GM18507 (cell line): ENCODE measurements at places on chromosomes 12 and 14.

GRCh38 chr12:62138527-62138926, 121.7 kb upstream of the USP15 start:
- DNase-seq: no peak

GRCh38 chr12:21773263-21773741, 1.2 kb downstream of the KCNJ8 start:
- DNase-seq: no peak

GRCh38 chr14:78202163-78202562, 32.0 kb downstream of the NRXN3 start:
- no peak for DNase-seq

DNA sequence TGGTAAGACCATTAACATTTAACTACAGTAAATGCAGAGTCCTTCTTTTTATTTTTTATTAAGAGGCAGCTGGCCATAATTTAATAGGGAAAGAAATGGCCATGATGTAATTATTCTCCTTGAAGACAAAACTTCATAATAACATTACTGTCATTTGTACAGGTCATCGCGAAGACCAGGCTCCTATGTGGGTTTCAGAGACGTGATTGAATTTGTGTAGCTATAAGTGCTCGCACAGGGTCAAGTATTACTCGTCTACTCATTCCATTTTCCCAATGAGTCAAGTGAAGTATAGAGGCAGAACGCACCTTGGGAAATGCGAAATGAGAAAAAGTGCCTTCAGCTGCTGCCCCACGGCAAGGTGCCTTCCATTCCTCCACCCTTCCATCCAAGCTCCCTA, 40.4 kb downstream of the EGLN3 start:
- no peak for DNase-seq

DNA sequence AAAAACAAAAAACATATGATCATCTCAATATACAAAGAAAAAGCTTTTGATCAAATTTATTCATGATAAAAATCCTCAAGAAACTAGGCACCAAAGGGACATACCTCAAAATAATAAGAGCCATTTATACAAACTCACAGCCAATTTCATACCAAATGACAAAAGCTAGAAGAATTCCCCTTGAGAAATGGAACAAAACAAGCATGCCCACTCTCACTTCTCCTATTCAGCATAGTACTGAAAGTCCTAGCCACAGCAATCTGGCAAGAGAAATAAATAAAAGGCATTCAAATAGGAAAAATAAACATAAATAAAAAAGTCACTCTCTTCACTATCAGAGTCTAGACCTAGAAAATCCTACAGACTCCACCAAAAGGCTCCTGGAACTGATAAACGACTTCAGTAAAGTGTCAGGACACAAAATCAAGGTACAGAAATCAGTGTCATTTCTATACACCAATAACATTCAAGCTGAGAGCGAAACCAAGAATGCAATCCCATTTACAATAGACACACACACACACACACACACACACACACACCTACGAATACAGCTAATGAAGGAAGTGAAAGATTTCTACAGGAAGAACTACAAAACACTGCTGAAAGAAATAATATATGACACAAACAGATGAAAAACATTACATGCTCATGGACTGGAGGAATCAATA, 1486.2 kb upstream of the SEL1L start:
- DNase-seq: no peak

DNA sequence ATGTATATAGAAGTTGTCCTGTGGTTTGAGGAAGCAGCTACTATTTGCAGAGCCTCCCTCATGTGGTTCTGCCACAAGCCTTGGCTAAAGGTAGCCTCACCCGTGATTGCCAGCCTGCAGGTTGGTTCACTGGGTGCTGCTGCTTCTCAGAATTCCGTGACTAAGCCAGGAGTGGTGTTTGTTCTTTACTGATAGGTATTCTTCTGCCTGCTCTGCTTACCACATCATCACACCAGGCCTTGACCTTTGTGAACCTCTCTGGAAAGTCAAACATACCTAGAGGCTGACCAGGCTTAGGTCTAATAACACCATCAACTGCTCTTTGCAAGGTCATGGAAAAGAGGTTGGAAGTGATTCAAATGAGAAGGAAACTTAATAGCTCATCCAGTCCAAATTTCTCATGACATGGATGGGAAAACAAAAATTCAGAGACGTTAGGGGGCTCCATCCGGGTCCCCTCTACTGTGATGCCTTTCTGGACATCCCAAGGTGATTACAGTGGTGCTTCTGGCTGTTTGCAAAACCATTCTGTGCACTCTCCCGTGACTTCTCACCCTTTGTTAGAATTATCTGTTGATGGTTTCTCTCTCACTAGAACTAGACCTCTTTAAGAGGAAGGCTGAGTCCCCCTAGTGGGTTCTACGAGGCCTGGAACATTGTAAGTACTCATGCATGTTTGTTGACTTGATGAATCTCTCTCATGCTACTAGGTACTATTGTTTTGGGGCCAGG, 8.5 kb upstream of the SOCS2 start:
- no peak for DNase-seq

DNA sequence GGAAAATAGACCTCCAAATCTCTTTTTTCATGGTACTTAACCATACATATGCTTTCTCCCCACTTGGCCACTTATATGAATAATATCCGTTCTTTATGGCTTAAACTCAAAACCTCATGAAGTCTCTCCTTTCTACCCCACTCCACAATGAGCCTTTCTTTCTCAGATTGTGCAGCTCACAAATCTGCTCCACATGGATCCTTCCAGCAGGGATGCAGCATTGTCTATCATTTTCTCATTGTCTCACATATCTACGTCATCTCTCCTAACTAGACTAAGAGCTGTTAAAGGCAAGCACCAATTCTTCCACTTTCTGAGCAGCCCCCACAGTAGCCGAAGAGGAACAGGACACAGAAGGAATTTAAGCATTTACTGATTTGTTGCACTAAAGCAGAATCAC, 106.4 kb downstream of the HECTD4 start:
- DNase-seq: no peak

DNA sequence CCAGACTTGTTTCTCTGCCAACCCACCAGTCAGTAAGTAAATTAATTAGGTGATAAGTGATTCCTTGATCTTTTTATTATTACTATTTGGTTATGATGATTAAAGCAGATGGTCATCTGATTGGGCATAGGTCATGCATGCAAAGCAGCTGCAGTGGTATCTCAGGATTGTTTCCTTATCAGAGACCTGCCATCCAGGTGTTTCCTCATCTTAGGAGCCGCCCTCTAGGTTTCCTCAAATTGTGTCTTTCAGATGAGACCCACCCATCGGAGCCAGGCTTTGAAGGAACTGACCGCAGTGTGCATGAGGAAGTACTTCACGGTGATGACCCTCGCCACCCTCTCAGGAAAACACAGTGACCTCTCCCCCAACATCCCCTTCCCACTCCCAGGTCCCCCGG, 63.3 kb downstream of the ZFP36L1 start:
- no peak for DNase-seq

- no peak for DNase-seq
These were observed 274.9 kb downstream of the EMP1 start for GRCh38 chr12:13471471-13471870.

- no peak for DNase-seq
These were observed 3.2 kb downstream of the OR4K2 start for GRCh38 chr14:19878029-19878642.

DNA sequence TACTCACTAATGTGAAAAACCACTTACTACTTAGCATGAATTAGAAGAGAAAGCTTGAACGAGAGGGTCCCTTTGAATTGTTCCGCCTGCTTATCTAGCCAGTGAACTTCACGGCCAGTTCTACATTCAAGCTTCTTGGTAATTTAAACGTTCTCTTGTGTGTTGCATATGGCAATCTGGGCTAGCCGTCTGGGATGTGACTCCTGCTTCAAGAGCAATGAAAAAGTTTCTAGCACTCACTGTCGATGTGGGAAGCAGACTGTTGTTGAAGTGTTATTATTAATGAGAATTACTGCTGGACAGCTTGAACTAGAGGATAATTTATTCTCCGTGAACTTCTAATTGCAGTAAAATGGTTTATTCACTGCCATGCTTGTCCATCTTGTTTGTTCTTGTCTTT, 93.9 kb downstream of the SLC15A5 start:
- no peak for DNase-seq

DNA sequence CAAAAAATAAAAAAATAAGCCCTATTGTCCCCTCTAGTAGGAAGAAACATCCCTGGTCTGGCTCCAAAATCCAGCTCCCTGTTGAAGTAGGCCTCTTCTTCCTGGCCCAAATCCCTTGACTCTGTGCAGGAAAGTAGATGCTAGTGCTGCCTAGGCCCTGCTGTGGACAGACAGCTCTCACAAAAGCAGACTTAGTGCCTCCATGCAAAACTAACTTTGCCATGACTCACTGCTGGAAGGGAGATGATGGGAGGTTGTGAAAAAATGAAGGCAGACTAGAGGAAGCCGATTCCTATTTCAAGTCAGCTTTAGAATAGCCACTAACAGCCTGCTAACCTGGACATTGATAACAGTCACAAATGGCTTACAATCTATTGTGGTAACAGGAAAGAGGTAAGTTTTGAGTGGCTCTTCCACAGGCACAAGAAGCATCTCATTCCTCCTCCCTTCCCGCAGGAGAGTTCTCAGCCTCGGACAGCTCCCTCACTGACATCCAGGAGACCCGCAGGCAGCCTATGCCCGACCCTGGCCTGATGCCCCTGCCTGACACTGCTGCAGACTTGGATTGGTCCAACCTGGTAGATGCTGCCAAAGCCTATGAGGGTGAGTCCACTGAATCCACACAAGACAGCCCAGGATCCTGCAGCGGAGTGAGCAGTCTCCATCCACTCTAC, 198.9 kb upstream of the RGS6 start:
- no peak for DNase-seq

- DNase-seq: no peak
These were observed 15.5 kb downstream of the COX14 start for GRCh38 chr12:50127546-50127945.

GRCh38 chr12:57795354-57795753, 12.8 kb downstream of the TSFM start:
- DNase-seq: no peak

DNA sequence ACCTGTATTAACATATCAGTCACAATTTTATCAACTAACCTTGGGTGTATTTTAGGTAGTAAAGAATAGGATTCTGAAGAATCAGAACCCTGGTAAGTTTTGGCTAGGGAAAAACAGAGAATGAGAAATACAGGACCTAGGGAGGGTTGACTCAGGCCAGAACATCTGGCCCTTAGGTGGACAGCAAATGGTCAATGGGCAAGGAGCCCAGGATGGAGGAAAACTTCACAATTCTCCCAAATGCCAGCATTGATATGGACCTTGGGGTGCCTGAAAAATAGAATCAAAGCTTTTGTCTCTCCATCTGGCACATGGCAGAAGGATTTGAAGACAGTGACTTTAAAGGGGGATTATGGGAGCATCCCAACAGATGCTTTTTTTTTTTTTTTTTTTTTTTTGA, 32.7 kb upstream of the PRPF39 start:
- DNase-seq: no peak

DNA sequence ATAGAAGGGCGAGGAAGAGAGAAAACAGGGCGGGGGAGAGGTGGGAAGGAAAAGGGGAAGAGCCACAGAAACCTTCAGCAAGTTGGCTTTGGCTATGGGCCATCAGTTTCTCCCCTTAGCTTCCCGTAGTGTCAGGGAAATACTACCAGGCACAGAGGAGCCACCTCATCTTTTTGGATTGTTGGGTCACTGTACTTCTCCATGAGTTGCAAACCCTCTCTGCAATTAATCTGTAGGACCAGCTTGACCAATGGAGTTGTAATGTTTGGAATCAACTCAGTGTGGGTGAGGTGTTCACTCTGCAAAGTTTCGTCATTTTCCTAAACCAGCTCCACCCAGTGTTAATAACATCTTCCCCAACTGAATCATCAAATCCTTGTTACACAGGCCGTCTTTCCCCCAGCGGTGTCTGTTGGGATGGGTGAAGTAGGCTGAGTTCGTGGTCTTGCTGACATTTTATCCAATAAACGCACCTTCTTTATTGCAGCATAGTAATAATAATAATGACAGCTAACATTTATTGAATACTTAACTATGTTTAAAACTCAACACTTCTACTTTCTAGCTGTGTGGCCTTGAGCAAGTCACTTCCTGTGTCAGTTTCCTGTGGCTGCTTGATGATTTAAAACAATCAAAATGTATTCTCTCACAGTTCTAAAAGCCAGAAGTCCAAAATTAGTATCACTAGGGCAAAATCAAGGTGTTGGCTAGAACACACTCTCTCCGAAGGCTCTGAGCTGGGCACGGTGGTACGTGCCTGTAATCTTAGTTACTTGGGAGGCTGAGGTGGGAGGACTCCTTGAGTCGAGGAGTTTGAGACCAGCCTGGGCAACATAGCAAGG, 8.1 kb upstream of the GLTP start:
- no peak for DNase-seq
